T-helper 22 cell (primary cell): ENCODE measurements at places on chromosomes 5 and 9.

- DNase-seq, result no peak
These were observed 188.9 kb downstream of the SPOCK1 start for GRCh38 chr5:137310051-137310730.

DNA sequence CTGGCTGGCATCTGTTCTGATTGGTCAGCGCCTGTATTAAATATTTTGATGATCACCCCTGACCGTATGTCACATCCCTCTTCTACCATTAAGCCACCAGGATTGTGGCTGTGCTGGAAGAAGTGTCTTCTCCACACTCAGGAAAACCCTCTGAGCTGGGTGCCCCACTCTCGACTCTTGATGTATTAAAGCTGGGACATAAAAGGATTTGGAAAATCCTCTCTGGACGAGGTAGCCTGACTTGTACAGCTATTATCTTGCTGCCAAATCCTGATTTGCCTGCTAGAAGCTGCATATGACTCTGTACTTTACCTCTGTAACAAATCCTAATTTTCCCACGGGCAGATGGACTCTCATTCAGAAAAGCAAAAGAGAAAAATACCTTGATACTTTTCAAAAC, 161.0 kb downstream of the SLC28A3 start:
- DNase-seq, result no peak

DNA sequence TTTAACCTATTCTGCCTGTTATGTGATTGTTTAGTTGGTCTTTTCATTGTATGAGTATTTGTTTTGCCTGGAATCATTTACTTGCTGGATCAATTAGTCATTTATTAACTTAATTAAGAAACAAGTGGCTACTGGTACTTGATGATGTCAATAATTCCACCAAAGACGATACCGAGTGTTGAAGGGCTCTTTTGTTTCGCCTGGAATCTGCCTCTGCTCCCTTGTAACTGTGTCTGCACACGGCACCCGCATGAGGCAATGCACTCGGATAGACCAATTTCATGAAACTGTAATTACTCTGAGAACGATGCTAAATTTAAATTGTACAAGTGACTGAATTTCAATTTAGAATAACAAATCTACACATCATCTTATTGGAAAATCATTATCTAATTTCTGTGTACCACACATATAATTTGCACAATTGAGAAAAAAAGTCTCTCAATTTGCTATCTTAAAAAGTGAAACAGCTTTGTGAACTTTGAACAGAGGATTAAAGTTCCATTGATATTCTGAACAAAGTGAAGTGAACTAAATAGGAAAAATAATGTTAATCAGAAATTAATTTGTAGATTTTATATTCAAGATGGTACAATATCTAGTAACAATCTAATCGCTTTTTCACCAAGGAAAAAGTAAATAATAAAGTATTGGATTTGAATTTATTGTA, 143.2 kb downstream of the CTNND2 start:
- DNase-seq, result no peak

- no peak for DNase-seq
These were observed 219.2 kb upstream of the RAI14 start for GRCh38 chr5:34436761-34437501.

DNA sequence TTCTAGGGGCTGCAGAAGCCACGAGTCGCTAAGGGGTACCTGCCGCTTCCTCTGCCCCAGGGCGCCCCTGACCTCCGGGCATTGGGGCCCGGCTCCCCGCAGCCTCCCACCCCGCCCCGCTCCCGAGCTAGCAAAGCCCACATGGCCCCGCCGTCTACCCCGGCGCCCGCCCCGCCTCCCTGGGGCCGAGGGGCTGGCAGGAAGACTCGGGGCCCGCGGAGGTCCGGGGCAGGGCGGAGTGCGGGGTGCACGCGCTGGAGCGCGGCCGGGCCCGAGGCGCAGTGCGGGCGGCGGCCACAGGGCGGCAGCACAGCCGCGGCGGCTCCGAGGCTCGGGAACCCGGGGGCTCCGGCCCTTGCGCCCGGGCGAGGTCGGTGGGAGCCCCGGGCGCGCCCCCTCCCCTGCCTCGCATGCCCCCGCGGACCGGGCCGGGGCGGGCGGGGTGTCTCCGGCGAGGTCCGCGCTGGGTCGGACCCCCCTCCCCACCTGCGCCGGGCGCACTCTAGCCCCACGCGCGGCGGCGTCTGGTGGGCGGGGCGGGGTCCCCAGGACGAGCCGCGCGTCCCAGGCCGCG, 6.7 kb downstream of the NRARP start:
- no peak for DNase-seq

- no peak for DNase-seq
These were observed 21.5 kb upstream of the DAB2 start for GRCh38 chr5:39446231-39446630.

GRCh38 chr5:125559296-125559695, 812.9 kb upstream of the ZNF608 start:
- no peak for DNase-seq

GRCh38 chr5:72817076-72817481, 618 bp downstream of the TNPO1 start:
- DNase-seq, result no peak

DNA sequence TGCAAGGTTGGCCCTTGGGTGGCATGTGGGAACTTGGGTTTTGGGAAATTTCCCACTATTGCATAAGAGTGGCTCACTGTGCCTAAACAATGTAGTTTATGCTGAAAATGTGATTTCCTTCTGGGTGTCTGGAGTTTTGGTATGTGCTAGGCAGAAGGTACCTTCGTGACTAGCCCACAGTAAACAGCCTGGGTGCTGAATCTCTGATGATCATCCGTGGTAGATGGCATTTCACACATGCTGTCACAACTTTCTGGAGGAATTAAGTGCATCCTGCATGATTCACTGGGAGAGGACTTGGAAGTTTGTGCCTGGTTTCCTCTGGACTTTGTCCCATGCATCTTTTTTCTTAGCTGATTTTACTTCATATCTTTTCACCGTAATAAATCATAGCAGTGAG, 64.5 kb downstream of the LNPEP start:
- DNase-seq, result no peak

DNA sequence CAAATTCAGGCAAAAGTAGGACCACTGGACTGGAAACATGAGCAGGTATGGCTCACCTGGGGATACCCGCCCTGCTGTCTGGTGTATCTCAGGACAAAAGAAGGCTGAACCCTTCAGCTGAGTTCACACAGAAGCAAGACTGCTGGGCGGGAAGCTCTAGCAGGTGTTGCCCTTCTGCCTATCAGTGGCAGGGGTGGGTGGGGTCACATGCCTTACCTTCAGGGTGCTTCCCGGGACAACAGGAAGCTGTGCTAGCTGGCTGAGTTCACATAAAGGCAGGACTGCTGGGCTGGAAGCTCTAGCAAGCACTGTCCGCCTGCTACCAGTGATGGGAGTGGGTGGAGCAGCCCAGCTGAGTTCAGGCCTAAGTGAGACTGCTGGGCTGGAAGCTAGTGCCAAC, 498.8 kb upstream of the ZNF608 start:
- no peak for DNase-seq

DNA sequence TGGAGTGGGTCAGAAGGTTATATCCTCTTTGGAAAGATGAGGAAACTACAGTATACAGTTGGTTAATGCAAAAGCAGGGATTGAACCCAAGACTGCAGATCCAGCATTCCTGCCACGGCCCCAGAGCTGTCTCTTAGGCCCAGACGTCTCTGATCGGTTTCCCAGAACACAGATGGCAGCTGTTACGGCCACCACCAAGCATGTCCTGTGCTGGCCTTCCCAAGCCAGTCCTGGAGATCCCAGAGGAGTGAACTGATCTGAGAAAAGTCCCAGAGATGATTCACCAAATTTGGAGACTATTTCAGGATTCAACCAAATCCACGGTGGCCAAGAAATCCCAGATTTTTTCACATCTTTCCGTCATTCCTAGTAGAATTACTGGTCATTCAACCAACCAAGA, 20.1 kb downstream of the TNIP1 start:
- DNase-seq, result no peak

GRCh38 chr5:149358294-149358651, 427 bp downstream of the PCYOX1L start:
- peak; percentile 20 for DNase-seq

GRCh38 chr5:124524552-124525232, 221.7 kb downstream of the ZNF608 start:
- no peak for DNase-seq

DNA sequence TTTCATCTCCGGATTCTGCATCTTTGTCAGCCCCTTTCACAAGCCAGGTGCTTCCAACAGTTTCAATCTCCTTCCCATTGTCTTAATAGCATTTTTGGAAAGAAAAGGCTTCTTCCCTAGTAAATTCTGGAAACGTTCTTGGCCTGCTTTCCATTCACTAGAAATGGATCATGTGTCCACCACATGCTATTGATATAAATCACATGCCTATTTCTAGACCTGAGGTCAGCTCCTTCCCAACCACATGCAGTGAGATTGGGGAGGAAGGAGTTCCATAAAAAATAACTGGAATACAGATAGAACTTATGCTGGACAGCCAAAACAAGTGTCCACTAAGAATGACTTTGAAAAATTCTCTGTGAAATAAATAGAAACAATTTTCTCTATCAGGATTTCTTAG, 181.6 kb upstream of the TMEM161B start:
- DNase-seq, result no peak

DNA sequence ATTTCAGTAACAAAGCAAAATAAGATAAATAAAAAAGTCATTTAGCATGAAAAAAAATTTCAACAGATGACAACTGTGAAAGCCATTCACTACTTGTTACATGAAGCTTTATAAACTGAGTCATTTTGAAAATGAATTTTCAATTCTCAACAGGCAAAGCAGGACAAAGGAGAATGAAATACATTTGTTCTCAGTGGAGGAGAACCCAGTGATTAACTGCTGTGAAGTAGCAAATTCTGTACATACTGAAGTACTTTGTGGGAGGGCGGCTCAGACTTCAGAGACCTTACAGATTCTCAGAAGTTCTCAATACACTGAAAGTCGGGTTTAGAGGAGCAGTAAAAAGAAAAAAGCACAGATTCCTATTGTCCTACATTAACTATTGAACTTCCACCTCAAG, 21.7 kb downstream of the SKIC3 start:
- DNase-seq, result no peak

DNA sequence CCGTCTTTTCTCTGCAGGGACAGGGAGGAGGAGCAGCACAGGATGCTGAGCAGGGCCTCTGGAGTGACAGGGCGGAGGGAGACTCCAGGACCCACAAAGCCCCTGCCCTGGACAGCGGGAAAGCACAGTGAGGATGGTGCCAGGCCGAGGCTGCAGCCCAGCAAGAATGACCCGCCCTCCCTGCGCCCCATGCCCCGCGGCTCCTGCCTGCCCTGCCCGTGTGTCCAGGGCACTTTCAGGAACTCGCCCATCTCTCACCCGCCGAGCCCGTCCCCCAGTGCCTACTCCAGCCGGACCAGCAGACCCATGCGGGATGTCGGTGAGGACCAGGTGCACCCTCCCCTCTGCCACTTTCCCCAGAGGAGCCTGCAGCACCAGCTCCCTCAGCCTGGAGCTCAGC, 9.1 kb upstream of the EXOC3 start:
- DNase-seq, result no peak

GRCh38 chr9:85055506-85056202, 386.1 kb downstream of the NTRK2 start:
- no peak for DNase-seq

GRCh38 chr9:114285166-114285867, 37.6 kb upstream of the ORM1 start:
- DNase-seq, result no peak

DNA sequence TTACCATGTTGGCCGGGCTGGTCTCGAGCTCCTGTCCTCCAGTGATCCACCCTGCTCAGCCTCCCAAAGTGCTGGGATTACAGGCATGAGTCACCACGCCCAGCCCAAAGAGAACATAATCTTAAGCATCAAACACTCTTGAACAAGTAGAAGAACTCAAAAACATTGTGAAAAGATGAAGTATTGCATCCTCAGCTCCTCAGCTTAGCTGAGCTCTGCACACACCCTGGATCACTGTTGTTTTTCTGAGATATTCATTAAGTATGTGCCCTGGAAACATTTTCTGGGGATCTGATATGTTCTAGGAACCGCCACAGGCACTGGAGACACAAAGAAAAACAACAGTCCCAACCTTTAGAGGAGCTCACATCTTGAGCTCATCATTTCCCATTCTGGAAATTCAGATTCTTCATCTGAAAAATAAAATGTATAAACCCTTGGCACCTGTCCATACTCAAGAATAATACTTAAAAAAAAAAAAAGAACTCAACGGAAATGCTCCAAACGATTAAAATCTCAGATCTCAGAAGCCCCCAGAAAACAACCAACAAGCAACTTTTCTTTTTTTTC, 62.2 kb upstream of the ZNF462 start:
- no peak for DNase-seq

DNA sequence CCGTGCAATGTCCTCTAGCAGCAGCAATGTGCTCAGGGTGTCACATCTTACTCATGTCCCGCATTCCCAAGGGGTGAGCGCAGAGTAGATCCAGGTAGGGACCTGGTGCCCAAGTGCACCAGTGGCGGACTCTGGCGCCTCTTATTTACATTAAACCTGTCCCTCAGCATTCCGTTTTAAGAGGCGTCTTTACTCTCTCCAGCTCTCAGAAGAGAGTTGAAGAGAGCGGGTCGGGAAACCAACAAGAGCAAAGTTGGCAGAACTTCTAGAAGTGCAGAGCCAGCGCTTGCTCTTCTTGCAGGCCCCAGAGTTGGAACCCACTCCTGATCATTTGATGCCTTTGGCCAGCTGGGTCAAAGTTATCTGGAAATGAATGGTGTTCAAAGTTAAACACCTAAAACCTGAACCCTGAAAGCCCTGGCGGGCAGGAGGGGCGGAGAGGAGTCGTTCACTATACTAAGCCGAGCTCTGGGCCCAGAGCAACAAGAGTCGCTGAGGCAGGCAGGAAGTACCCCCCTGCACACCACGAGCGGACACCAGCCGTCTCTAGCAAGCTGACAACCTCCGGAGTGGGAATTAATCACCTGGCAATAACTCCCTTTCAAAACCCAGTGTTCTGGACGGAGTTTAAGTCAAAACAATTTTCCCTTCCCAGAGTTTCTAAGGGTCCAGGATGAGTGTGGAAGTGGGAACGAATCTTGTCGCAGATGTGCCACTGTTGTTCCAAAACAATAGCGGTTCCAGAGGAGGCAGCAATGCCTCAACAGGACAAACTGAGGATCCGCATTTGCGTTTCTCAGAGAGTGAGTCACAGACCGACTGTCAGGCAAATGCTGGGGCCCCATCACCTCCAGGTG, 122.8 kb downstream of the TMEM161B start:
- DNase-seq, result no peak

- DNase-seq, result no peak
These were observed 353.4 kb upstream of the GRIA1 start for GRCh38 chr5:153136910-153137614.

GRCh38 chr5:137734962-137735554, 831 bp downstream of the KLHL3 start:
- DNase-seq, result no peak

- DNase-seq, result no peak
These were observed 51.4 kb upstream of the GRHPR start for GRCh38 chr9:37370968-37371563.

GRCh38 chr5:137470111-137470920, 28.8 kb downstream of the SPOCK1 start:
- no peak for DNase-seq

GRCh38 chr9:97415146-97415545, 3.2 kb downstream of the TDRD7 start:
- DNase-seq, result no peak

GRCh38 chr9:34452568-34452967, 5.8 kb downstream of the FAM219A start:
- DNase-seq, result no peak

GRCh38 chr5:136285096-136285855, 80.1 kb downstream of the TRPC7 start:
- no peak for DNase-seq
